Hypothalamus (tissue), 51 donors: ENCODE measurements at places on chromosomes 3 and 15.

DNA sequence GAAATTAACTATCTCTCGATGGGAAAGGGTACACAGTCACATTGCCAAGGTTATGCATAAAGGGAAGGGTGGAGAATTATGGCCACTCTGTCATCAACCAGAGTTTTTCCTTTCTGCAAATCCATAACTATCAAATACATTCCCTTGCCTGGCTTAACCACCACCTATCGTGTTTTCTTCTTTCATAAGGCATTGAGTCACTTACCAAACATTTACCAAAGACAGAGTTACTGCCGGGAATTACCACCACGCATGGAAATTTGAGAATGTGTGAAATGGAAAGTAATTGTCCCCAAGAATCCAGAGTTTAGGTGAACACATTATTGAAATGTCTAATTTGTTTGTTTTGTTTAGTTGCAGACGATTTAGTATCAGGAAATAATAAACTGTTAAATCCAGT lies 134.3 kb upstream of the LRRN1 start:
- no peak for DNase-seq

- no peak for DNase-seq
These were observed 86.5 kb downstream of the B3GNT5 start for GRCh38 chr3:183339461-183340086.

DNA sequence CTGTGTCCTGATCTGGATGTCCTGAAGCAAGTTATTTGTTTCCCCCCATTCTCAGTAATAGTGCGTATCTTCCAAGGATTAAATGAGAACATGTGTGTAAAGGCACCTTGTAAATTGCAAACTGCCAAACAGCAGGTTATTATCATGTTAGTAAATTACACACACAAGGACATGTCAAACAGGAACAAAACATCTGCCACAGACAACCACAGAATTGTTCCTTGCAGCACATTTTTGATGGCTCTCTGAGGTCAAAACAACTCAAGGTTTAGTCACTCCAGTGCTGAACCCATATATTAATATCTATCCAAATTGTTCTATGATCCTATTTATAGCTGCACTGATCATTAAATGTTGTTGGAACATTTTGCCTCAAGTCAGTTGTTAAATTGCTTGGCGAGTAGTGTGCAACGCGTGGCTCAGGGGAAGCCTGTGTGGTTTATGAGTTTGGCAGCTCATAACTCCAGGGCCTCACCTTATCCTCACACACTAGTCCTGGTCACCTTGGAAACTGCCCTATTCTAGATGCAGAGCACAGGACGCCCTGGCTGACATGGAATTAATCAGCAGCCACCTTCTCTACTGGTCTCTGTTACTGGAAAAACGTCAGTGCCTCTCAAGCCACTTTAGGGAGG lies 46.3 kb upstream of the CDV3 start:
- no peak for DNase-seq

GRCh38 chr3:160162440-160162839 lies 62.8 kb upstream of the C3orf80 start:
- DNase-seq, result no peak

GRCh38 chr3:7506606-7507180 lies 645.8 kb downstream of the GRM7 start:
- no peak for DNase-seq

GRCh38 chr3:130783629-130784028 lies 37.0 kb upstream of the PIK3R4 start:
- no peak for DNase-seq
